ENCODE measurements at places on chromosomes 6 and 20.

DNA sequence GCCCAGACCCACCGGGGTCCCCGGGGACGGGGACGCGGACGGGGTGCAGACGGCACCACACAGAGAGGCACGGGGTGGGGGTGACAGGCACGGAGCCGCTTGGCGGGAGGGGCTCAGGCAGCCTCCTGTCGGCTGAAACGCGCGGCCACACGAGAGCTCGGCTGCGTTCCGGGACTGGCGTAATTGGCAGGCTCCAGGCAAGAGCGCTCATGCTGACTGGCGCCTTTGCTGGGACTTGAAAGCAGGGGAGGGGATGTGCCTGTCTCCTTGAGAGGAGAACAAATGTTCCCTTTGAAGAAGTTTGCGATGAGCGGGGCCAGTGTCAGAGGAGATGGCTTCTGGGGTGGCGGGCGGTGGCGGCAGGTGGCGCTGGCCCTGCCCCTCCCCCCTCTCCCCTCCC lies 25.8 kb downstream of the BHLHE23 start:
- peak; percentile 65 for DNase-seq

DNA sequence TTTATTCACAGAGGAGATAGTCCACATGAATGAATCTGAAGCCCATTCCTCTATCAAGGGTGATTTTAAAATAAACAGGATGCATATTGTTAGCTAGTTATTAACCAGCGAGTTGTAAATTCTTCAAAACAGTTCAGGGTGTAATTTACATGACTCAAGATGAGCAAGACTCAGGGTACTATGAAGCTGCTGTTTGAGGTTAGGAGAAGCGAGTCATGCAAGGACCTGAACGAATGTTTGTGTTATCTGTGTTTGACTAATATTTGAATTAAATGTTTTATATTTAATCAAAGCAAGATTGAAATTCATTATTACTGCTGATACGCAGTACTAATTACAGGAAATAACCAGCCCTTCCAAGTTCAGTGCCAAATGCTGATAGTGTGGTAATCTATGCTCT lies 191.1 kb downstream of the SAMD5 start:
- no peak for DNase-seq

DNA sequence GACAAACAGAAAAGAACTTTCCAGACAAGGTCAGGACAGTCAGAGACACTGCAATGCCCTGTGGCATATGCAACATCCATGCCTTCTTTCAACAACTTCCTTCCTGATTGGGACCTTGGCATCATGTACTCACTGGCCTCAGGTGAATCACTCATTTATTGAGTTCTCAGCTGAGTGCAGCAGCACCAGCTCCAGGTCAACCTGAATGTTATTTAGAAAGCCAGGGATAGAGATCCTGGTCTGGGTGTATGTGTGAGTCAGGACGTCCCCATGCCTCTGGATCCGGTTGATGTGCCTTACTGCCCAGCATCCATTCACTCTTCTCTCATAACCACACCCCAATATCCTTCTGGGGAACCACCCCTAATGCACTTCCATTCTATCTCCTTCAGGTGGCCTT lies 54.4 kb downstream of the SNRNP48 start:
- DNase-seq = no peak

DNA sequence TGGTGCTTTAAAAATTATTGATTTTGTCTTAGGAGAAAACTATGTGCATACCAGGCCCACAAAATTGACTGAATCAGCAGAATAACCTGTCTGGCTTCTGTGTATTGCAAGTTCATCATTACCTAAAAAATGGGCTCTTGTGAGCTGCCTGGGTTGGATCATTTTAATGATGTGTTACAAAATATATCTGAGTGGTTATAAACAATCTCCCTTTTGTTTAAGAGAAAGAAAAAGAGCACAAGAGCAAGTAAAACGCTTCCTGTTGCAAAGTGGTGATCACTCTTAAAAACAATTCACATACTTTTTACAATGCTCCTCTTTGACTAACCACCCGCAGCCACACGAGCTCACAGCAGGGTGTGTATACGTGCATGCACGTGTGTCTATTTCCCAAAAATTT lies 335.1 kb downstream of the HDGFL1 start:
- DNase-seq = no peak

- DNase-seq = no peak
Measured at GRCh38 chr6:157861814-157862213, 38.8 kb downstream of the SNX9 start.

DNA sequence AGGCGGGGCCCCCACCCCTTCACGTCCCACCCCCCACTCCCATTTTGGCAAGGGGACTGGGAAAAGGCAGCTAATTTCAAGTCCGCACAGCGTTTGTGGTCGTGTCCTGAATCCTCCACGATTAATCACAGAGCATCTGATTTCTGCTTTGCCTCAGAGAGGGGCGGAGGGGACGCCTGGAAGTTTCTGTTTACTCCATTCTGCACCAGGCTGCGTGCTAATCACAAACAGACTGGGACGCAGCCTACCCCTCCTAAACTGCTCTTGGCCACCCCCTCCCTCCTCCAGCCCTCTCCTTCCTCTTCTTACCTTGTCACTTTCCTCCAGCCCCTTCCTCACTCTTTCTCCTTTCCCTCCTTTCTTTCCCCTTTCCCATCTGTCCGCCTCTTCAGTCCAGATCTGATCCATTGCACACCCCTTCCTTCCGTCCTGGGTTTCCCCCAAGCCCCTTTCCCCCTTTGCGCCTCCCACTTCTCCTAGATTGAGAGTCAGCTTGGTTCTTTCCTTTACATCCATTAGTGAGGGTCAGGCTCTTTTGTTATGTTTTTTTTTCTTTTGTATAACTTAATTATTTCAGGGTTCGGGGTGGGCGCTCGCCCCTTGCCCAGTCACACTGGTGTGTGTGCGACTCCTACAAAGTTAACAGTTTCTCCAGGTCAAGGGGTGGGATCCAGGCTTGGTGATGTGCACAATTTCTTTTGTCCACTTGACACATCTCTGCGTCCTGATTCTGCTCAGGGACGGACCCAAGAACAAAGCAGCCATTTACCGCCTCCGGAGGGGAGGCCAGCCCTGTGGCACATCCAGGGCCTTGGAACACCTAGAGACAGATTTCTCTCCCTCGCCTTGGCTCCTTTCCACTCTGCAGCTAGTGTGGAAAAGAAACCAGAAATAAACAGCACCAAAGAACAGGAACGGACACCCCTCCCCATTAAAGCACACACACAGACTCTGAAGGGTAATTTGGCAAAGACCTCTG lies 520 bp upstream of the RIPOR3 start:
- DNase-seq = no peak

- DNase-seq = no peak
Measured at GRCh38 chr6:133577851-133578250, 311.1 kb upstream of the TCF21 start.

DNA sequence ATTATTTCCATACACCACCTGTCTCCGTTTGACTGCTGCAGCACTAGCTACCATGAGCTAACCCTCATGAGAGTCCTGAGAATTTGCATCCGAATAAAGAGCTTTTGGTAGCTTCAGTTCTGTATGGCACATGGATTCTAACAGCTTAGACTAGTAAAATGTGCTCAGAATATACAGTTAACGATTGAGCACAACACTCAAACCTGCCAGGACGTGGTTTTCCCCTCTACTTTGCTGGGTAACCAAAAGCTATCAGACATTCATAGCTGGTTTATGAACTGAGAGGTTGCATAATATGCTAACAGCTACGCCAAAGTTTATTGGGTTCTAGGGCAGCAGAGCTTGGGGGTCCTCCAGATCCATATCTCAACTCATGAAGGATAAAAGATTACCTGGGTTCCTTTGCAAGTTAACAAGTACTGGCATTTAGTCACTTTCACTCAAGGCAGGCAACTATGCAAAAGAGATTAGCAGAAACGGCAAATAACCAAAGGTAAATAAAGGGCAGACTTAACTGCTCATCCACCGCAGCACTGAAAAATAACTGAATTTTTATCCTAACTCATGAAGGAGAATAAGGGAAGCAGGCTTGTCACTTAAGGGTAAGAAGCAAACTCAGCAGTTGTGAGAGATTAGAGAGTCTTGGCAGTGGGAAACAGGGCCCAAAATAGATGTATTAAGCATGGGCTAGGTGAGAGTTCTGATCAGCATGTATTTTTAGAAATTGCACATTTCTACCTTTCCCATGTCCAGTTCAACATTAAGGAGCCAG lies 29.4 kb downstream of the NUDT3 start:
- DNase-seq = no peak

DNA sequence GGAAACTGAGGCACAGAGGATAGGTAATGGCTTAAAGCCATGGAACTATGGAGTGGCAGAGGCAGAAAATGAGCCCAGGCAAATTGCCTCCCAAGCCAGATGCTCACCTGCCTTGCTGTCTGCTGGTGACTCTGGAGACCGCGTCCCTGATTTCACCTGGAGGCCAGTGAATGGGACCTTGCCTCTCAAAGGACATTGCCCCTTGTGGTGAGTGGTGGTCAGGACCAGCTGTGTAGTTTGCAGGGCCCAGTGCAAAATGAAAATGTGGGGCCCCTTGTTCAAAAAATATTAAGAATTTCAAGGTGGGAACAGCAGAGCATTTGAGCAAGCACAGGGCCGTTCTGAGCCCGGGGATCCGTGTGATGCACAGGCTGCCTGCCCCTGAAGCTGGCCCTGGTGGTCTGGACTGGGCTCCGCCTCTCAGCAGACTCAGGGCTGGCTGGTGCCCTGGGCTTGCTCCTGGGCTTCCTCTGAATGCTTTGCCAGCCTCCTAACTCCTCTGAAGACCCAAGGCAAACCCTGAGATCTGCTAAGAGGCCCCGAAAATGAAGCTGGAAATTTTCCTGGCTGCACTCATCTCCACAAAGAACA lies 19.8 kb upstream of the KCNG1 start:
- DNase-seq = no peak

DNA sequence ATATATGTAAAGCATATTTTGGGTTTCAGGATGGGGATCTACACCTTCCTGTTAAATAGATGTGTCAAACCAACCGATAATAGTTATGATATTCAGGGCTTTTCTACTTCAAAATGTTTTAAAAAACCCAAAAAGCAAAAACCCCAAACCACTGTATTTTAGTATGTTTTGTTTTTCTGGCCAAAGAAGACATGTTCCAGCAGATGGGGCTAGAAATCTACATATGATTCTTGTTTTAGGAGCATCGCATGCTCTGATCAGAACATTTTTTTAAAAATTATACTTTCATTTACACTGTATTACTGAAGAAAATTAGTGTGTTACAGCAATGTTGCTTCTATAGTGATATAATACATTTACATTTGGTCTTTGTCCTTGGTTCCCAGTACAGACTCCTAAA lies 11.0 kb downstream of the RMND1 start:
- DNase-seq = no peak

GRCh38 chr20:37934634-37935375 lies 31.9 kb downstream of the VSTM2L start:
- peak; percentile 71 for DNase-seq

DNA sequence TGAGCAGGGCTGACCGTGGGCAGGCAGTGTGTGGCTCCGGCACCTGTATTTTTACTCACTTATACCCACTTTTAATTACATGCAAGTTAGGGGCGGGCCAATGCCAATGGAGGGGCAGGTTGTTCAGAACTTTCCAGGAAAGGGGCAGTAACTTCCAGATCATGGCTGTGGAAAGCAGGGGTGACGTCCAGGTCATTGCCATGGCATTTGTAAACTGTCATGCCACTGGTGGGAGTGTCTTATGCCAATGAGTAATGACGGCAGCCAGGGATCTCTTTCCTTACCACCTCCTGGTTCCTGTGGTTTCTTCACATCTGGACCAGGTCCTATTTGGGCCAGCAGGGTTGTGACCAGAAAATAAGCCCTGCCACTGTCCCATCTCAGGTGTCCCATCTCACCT lies 258.7 kb downstream of the THBS2 start:
- DNase-seq = no peak

DNA sequence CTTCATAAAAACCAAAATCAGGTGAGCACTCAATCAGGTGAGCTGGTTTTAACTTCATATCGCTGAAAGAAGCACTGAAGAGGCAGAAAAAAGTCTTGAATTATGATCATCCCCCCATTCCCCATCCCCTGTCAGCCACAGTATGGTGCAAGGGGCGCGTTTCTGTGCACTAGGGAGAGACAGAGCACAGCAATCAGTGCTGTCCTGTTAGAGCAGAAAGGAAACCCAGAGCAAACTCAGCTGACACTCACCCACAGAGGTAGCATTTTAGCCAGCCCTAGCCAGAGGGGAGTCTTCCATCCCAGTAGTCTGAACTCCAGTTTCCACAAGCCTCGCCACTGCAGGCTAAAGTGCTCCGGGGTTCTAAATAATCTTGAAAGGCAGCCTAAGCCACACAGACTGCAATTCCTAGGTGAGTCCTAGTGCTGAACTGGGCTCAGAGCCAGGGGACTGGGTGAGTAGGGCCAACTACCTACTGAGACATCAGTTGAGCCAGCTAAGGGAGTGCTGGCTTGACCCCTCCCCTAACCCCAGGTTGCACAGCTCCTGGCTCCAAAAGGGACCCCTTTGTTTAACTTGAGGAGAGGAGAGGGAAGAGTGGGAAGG lies 1352.6 kb upstream of the GJE1 start:
- DNase-seq = no peak

DNA sequence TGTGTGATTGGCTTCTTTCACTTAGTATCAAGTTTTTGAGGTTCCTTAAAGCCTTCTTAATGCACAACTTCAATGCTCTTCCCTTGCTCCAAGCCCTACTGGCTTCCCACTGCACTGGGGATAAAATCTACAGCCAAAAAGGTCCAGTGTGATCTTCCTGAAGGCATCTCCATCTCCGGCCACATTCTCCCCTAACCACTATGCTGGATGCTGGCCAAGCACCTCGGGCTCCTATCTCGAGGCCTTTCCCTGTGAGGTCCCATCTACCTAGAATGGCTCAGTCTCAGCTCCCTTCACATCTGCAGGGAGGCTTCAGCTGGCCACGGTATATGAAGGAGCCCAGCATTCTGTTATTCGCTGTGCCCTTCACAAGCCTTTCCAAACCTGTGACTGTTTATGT lies 48.1 kb downstream of the CNKSR3 start:
- no peak for DNase-seq

GRCh38 chr6:126804332-126805064 lies 314.0 kb upstream of the RSPO3 start:
- peak; percentile 59 for DNase-seq

DNA sequence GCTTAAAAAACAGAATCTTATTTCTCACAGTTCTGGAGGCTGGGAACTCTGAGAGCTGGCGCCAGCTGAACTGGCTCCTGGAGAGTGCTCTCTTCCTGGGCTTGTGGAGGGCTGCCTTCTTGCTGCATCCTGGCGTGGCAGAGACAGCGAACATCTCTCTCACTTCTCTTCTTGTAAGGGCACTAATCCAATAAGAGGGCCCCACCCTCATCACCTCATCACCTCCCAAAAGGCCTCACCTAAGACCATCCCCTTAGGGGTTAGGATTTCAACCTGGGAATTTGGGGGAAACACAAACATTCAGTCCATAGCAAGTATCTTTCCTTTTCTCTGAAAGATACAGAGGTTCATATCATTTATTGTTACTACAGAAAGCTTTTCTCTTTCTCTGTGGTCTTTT lies 23.9 kb downstream of the PNLDC1 start:
- no peak for DNase-seq
